ENCODE measurements at places on chromosomes 16 and 17.

GRCh38 chr16:85534536-85535351 lies 78.4 kb upstream of the GSE1 start:
- no peak for DNase-seq

GRCh38 chr17:67655478-67656148 lies 62.1 kb upstream of the NOL11 start:
- DNase-seq = no peak

DNA sequence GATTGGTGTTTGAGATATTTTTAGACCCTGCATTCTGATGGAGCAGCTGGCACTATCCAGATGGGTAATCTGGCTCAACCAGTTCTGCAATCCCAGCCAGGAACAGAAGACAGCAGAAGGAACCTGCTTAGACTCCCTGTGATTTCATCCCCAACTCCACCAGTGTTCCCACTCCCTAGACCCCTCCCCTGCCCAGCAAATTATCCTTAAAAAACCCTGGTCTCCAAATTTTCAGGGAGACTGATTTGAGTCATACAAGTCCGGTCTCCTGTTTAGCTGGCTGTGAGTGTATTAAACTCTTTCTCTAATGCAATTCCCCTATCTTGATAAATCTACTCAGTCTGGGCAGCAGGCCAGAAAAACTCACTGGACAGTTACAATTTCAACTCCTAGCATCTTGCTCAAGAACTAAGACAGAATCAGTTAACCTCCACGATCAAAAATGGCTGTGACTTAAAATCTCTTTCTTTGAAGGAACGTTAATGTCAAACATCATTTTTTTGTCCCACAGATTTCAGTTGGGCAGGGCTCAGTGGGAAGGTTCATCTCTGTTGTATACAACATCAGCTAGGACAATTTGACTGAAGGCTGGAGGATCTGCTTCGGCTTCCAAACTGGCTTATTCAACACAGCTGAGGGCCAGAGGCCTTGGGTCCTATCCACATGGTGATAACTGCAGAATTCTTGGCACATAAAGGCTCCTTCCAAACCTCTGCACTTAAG lies 4.9 kb upstream of the RBL2 start:
- peak; percentile 14 for DNase-seq

- no peak for DNase-seq
Measured at GRCh38 chr16:89822188-89823086, 5.8 kb upstream of the SPIRE2 start.

DNA sequence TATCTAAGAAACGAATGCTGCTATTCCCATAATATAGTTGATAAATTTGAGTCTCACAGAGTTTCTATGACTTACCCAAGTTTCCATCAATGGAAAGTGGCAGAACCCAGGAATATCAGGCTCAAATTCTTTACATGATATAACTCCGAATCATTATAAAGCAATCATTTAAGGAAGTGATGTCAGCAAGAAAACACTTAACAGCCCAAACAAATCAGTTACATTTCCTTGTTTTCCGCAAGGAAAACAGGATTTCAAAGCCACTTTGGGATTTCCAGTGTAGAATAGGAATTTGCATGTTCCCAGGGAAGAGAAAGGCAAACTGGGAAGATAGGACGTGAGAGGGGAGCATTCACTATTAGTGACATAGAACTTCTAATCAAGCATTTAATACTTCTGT lies 311.4 kb upstream of the GOT2 start:
- DNase-seq = no peak

- no peak for DNase-seq
Measured at GRCh38 chr16:21056396-21056795, 94.2 kb downstream of the DNAH3 start.

DNA sequence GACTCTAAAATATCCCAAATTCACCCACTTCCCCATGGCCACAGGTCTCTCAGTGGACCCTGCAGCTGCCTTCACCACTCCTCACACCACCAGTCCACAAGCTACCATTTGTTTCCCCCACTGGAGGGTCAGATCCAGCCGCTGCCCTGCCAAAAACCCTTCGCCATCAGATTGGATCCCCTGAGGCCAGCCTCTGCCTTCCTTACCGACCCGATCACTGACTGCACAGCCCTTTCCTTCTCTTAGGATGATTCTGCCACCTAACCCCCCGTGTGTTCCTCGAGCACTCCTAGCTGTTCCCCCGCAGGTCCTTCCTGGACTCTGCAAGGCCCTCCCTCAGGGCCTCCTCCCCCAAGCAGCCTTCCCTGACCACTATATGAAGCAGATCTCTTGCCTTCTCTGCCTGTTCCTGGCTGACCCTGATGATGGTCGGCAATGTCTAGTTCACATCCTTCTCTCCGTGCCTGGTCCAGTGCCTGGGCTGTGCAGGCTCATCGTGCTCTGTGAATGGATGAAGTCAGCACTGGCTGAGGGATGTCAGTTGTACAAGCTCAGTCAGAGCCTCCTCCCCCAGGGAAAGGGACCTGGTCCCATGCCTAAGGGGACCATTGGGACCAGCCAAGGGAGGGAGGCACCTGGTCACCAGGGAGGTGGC lies 46.0 kb downstream of the CPNE2 start:
- no peak for DNase-seq

GRCh38 chr17:63126607-63127006 lies 160.6 kb downstream of the TANC2 start:
- DNase-seq = no peak

- DNase-seq = peak; percentile 98
Measured at GRCh38 chr17:933312-934073, 46.1 kb downstream of the NXN start.

GRCh38 chr16:49639739-49640431 lies 216.0 kb downstream of the ZNF423 start:
- DNase-seq = no peak

GRCh38 chr16:66874079-66874775 lies 6.1 kb upstream of the PDP2 start:
- no peak for DNase-seq

DNA sequence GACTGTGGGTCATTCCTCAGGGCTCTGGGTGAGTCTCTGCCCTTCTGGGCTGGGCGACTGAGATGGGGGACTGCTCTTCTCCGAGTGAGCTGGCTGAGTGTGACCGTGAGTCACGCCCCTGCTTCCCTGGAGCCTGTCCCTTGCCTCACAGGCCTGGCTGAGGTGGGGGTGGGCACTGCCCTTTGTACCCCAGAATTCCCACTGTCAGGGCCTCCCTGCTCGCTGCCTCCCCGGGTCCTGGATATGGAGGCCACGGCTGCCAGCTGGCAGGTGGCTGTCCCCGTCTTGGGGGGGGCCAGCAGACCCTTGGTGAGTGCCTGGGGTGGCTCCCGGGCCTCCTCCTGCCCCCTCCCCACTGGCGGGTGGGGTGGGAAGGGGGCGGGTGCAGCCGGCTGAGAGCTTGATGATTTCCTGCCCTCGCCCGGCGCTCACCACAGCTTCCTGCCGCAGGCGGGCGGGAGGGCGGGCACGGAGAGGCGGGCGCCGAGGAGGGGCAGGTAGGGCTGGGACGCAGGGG lies at the start of gene LAT:
LAT (plus strand) TSS at position 434 of the 517 bp plus-strand sequence. CDS start 366 bp downstream, outside the sequence.
- DNase-seq = no peak

GRCh38 chr17:10772425-10773380 lies 31.2 kb downstream of the TMEM238L start:
- no peak for DNase-seq

GRCh38 chr17:29588562-29589411 lies 661 bp downstream of the GIT1 start:
- DNase-seq = no peak

DNA sequence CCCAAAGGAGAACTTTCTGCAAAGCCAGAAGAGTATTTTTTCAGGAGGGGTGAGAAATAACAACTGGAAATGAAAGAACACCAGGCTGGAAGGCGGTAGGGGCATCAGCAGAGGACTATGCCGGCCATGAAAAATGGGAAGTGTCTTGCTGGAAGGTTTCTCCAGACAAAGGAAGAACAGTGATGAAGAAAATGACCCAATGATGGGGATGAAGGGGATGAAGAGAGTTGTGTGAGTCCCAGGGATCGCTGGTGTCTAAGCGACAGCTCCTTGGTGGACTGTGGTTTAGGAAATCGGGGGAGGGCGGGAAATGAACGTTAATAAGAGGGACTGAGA lies 623 bp downstream of the TTLL6 start:
- DNase-seq = no peak

DNA sequence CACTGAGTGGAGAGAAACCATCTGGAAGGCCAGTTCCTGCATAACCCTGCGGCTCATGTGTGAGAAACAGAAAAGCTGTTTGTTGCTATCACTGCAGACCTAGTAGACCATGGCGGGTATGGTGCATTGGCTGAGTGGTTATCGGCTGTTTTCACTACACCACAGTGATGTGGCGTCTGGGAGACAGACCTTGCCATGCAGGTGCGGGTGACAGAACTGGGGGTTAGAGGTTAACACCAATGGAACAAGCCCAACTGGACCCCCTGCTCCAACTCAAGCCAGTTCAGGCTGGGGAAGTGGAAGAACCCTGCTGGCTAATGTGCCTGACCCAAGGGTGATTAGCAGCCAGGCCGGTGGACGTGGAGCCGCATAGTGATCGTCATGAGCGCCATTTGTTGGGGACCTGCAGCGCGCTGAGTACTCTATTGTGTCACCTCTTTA lies 91.9 kb downstream of the IRF8 start:
- no peak for DNase-seq

DNA sequence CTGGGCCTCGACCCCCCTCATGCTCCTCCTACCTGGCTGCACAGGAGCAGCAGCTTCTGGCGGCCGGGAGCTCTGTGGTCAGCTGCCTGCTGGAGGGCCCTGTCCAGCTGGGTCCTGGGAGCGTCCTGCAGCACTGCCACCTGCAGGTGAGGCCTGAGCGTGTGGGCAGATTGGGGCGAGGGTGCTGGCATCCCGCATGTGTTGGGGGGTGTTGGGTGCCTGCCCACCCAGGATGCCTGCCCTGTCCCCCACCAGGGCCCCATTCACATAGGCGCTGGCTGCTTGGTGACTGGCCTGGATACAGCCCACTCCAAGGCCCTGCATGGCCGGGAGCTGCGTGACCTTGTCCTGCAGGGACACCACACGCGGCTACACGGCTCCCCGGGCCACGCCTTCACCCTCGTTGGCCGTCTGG lies 16.5 kb downstream of the FCSK start:
- DNase-seq = no peak

DNA sequence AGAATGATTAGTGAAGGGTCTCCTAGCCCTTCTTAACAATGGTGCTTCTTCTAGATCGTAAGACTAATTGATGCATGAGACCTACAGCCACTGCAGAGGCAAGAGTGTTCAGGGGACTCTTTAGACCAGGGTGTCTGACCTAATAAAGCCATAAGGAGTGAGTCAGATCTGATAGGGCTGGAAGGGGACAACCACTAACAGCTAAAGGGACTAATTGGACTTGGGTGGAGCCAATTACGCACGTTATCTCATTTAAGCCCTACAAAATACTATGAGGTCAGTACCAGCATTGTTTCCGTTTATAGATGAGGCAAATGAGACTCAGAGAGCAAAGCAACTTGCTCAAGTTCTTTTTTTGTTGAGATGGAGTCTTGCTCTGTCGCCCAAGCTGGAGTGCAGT lies 14.5 kb upstream of the RNF222 start:
- no peak for DNase-seq

GRCh38 chr17:74737299-74738050 lies 419 bp downstream of the RAB37 start:
- no peak for DNase-seq

GRCh38 chr16:2785101-2785991 lies 2.0 kb downstream of the PRSS33 start:
- DNase-seq = no peak

DNA sequence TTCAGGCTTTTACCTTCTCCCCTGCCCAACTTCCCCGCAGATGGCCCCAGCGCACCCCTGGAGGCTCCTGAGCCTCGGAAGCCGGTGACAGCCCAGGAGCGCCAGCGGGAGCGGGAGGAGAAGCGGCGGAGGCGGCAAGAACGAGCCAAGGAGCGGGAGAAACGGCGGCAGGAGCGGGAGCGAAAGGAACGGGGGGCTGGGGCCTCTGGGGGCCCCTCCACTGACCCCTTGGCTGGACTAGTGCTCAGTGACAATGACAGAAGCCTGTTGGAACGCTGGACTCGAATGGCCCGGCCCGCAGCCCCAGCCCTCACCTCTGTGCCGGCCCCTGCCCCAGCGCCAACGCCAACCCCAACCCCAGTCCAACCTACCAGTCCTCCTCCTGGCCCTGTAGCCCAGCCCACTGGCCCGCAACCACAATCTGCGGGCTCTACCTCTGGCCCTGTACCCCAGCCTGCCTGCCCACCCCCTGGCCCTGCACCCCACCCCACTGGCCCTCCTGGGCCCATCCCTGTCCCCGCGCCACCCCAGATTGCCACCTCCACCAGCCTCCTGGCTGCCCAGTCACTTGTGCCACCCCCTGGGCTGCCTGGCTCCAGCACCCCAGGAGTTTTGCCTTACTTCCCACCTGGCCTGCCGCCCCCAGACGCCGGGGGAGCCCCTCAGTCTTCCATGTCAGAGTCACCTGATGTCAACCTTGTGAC lies 3.6 kb downstream of the MAPK7 start:
- DNase-seq = no peak

GRCh38 chr17:30084788-30085187 lies 31.8 kb upstream of the NSRP1 start:
- no peak for DNase-seq

GRCh38 chr17:31672161-31672819 lies 186.8 kb downstream of the COPRS start:
- DNase-seq = no peak

GRCh38 chr17:10738521-10739258 lies 8.9 kb upstream of the TMEM220 start:
- no peak for DNase-seq

GRCh38 chr16:85613604-85614337 lies 649 bp downstream of the GSE1 start:
- no peak for DNase-seq

DNA sequence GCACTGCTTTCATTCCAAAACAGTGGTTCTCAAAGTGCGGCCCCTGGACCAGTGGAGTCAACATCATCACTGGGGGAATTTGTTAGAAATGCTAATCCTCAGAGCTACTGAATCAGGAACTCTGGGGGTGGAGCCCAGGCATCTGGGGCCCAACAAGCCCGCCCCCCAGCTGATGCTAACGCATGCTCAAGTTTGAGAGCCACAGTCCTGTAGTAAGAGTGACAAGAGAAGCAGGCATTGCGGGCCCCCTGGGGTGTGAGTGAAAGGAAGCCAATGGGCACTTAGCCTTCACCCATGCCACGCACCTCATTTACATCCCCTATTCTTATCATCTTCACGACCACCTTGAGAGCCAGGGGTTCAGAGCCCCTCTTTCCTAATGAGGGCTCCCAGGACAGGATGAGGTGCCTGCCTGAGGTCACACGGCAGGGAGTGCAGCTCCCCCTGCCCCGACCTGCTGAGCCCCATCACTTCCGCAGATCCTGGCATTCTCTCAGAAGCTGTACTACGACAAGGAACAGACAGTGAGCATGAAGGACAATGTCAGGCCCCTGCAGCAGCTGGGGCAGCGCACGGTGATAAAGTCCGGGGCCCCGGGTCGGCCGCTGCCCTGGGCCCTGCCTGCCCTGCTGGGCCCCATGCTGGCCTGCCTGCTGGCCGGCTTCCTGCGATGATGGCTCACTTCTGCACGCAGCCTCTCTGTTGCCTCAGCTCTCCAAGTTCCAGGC lies 9.1 kb downstream of the CA4 start:
- no peak for DNase-seq

- DNase-seq = no peak
Measured at GRCh38 chr16:78597809-78598570, 498.5 kb downstream of the WWOX start.
